Activated T-helper 17 cell treated with anti-CD3 and anti-CD28 coated beads, Interleukin-2, amount 50 U/mL, for 72 hours (primary cell): ENCODE measurements at places on chromosomes 12 and 14. TPM values are rescaled to one million over a fixed set of nuclear protein-coding genes. Genes with fewer than 3 reads are reported as not detected.
A peak's percentile ranks its signal among the peaks of the same experiment; 100 is the strongest.

Gene KLRB1
- total RNA-seq, result 11.6 TPM

DNA sequence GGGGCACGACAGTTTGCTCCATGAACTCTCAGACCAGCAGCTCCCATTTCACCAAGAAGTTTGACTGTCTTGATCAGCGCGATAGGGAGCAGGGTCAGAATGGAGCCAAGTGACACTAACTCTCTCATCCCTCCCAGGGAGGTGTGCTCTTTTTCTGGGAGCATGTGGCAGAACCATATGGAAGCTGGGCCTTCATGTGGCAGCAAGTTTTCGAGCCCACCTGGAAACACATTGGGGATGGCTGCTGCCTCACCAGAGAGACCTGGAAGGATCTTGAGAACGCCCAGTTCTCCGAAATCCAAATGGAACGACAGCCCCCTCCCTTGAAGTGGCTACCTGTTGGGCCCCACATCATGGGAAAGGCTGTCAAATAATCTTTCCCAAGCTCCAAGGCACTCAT lies 24.0 kb downstream of the ITGA7 start:
- no peak for ATAC-seq

GRCh38 chr12:9235519-9235918 lies 27.3 kb upstream of the PZP start:
- no peak for ATAC-seq

GRCh38 chr14:75259510-75259855 lies 19.1 kb upstream of the FOS start:
- ATAC-seq, result no peak

Gene ZDHHC22
- not detected for total RNA-seq

DNA sequence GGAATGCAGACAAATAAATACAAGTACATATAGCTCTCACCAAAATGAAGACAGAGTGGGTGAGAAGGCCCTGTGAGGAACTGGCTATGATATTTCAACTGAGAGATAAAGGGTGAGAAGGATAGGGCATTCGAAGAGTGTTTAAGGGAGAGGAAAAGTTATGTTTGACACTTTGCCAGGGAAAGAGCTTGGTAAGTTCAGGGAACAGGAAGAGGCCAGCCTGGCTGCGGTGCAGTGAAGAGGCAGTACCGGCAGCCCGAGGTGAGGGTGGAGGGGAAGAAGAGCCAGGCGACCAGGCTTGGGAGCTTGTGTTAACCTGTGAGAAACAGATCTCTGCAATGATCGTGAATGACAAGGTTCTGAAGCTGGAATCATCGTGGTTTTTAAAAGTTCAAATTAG lies 84.7 kb upstream of the RFX4 start:
- no peak for ATAC-seq

GRCh38 chr12:12736759-12737676 lies 19.9 kb downstream of the CDKN1B start:
- peak; percentile 91 for ATAC-seq

Gene CLECL1
- 7.7 TPM for total RNA-seq

Gene KLRF1
- total RNA-seq, result not detected

Gene PDZRN4
- total RNA-seq, result not detected

DNA sequence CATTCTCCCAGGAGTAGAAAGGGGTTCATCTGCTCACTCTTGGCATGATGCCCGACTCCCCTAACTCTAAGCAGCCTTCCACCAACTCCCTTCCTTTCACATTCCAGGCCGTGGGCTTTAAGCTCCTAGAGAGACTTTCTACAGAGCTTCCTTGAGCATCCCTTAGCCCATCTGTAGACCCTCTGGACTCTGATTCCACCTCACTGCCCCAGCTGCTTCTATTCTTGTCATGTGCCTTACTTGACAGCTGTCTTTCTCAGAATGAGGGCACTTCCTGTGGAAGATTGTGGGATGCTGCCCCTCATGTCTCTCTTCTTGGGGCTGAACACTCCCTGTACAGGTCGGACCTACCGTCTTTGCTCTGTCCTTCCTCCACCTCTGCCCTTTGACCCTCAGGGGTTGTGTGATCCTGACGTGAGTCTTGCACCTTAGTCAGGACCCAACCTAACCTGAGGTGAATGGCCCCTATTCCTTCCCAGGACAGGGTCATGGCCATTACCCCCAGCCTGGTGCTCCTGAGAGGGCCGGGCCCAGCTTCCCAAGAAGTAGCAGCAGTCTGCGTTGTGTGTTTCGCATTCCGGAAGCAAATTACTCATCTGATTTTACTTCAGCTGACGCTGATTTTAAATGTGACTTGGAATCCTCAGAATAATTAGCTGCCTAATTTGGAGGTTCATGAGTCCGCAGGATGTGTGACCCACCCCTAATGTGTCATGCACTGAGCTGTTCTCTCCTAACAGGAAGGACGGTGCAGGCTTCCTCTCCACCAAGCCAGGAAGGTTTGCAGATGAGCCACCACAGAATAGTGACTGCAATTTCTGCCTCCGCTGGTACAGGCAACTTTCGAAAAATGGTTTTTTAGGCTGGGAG lies 2.7 kb upstream of the GALNT6 start:
- ATAC-seq, result peak; percentile 78

- no peak for ATAC-seq
These were observed 106.6 kb upstream of the NCOR2 start for GRCh38 chr12:124673801-124674617.

DNA sequence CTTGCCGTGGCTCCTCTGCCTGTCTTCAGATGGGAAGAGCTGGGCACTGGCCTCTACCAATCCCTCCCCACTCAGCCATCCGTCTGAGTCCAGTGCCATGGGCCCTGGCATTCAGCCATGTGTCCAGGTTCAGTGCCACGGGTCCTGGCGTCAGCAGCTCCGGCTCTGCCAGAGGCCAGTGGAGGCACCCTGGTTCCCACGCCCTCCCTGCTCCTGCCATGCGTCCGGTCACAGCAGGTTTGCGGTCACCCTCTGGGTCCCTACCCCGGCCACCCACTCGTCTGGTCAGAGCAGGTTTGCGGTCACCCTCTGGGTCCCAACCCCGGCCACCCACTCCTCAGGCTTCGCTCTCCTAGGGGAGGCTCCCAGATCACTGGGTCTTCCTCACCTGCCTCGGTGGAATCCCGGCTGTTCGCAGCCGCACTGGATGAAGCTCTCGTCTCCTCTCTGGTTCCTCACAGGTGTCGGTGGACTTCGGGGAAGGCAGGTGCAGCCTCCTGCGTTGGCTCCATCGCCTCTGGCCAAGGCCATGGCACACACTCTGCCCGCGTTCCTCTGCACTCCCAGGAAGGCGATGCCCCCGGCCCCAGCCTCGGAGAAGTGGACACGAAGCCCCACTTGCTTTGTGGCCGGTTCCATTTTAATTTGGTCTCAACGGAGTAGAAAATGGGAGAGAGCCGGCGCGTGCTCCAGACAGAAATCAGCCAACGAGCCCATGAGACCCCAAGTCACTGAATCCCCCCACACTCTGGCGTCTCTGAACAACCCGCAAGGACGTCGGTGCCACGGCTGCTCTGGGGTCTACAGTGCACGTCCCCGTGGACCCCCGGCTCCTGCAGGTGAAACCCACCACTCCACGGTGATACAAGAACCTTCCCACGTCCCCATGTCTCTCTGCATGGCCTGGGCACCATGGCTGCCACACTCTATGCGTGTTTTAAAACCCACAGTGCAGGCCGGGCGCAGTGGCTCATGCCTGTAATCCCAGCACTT lies 47.8 kb upstream of the FBRSL1 start:
- ATAC-seq, result no peak

Gene TIMM9
- total RNA-seq, result 39.8 TPM

GRCh38 chr12:107684990-107685359 lies 624 bp upstream of the PWP1 start:
- ATAC-seq, result peak; percentile 19

DNA sequence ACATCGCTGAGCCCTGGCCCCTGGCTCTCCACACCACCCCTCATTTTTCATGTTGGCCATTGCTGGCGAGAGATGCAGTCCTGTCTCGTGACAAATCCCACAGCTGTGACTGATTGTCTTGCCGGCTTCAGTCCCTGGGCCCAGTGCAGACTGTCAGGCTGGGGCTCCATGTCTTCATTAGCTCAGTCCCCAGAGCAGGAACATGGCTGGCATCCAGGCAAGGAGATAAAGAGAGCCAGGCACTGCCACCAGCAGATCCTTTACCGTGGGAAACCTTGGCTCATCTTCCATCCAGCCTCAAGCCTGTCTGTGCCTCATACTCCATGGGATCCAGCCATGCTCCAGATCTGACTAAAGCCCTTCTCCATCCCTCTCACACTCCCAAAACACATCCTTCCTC lies 284.7 kb upstream of the FKBP4 start:
- ATAC-seq, result no peak

DNA sequence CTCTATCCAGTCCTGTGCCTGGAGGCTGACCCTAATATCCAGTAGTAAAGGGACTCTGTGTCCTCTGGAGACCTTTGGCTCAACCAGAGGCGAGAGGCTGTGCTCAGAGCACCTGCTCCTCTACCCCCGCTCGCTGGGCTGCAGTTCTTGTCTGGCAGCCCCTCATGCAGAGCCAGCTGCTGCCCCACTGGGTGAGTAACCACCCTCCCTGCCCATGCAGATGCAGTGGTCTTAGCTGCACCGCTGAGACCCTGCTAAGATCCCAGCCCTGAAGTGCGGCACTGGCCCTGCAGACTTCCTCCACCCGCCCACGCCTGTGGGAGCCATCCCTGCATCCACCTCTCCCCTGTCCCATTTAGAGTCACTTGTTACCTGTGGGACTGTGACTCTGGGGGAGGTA lies 347.5 kb upstream of the SFSWAP start:
- ATAC-seq, result no peak

- no peak for ATAC-seq
These were observed 174.2 kb downstream of the SSPN start for GRCh38 chr12:26369588-26369987.

DNA sequence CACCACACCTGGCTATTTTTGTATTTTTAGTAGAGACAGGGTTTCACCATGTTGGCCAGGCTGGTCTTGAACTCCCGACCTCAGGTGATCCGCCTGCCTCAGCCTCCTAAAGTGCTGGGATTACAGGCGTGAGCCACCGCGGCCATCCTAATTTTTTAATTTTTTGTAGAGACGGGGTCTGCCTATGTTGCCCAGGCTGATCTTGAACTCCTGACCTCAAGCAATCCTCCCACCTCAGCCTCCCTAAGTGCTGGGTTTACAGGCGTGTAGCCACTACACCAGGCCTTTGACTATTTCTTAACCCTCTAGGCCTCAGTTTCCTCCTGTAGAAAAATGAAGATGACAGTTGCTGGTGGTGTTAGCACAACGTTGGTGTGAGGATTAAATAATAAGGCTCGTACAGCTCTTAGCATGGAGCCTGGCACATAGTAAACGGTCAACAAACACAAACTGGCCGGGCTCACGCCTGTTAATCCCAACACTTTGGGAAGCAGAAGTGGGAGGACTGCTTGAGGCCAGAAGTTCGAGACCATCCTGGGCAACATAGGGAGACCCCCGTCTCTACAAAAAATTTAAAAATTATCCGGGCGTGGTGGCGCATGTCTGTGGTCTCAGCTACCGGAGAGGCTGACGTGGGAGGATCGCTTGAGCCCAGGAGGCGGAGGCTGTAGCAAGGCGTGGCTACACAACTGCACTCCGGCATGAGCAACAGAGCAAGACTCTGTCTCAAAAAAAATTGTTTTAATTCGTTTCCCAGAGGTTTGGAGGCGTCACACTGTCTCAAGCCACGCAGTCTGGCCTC lies 979 bp downstream of the DDX54 start:
- ATAC-seq, result peak; percentile 72

DNA sequence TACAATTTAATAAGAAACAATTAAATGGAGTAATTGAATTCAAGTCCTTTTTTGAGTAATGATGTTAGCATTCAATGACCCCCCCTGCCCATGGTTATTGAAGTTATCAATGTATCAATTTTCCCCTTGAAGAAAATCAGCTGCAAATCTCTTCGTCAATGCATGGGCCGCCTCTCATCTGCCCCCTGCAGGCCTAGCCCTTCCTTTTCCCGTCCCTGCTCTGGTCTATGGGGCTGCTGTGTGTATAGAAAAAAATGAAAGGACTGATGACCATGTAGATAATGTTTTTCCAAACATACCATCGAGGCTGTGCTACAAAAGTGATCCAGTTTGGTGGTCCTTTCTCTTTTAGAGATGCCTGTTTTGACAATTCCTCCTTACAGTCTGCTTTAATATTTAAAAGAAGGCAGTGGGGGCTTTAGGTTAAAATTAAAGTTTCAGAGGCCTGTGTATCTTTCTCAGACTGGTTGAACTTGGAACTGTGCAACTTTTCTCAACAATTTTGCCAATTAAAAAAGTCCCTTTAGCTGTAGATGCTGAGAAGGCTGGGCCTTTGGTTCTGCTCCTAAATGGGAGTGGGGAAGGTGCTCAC lies 98.4 kb downstream of the APAF1 start:
- ATAC-seq, result no peak

- ATAC-seq, result no peak
These were observed 133.1 kb downstream of the CACNA1C start for GRCh38 chr12:2185751-2186341.

Gene CLEC6A
- not detected for total RNA-seq

Gene SYNE3
- total RNA-seq, result 79.1 TPM

Gene WDR89
- total RNA-seq, result 22.0 TPM

Gene TAS2R13
- total RNA-seq, result 2.1 TPM

DNA sequence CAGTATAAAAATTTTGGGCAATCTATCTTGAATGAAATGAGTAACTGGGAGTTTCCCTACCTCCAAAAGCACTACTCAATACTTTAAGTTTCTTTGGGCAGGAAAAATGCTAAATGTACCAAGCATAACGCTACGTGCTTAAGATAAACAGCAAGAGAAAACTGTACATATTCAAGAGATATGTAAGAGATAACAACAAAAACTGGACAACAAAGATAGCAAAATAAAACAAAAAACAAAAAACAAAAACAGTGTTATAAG lies 20.0 kb downstream of the PTGES3 start:
- ATAC-seq, result peak; percentile 40

Gene KLRD1
- total RNA-seq, result not detected

Gene ABCB9
- 12.0 TPM for total RNA-seq

Gene PSMC6
- 90.0 TPM for total RNA-seq

DNA sequence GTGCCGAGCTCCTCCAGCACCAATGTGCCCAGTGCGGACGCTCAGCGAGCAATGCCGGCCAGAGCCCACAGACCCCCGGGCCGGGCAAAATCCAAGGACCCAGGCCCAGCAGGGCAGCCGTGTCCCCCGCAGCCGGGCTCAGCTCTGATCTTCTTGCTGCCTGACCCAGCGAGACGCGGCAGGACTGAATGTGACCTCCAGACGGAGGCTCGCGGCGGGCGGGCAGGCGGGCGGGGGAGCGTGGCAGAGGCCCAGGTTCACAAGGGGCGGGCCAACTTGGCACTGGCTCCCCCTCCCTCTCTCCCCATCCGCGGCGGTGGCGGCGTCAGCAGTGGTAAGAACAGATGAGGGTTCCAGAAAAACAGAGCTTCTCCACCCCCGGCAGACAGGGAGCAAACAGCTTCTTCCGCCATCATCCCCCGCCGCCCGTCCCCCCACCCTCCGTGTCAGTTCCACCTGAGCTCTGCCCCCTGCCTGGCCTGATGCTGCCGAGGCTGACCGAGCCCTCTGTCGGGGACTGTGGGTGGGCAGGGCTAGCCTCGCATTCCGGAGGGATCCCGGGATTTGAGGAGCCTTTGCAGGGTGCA lies 94.3 kb downstream of the RFLNA start:
- ATAC-seq, result peak; percentile 69

- peak; percentile 85 for ATAC-seq
These were observed 404.4 kb downstream of the FLRT2 start for GRCh38 chr14:85934123-85934885.
